Neural progenitor cell (in vitro differentiated cells): ENCODE measurements at places on chromosomes 13 and 19. TPM values are rescaled to one million over a fixed set of nuclear protein-coding genes. Genes with fewer than 3 reads are reported as not detected.
A peak's percentile ranks its signal among the peaks of the same experiment; 100 is the strongest.

UBE2L5 gene
- not detected in 2 replicates for total RNA-seq

- peaks cover 7% of the 10 kb centered on the region for H3K4me1 ChIP-seq
- no peak overlapping the region for H3K27ac ChIP-seq
- DNase-seq, result peak; percentile 69
- H3K27me3 ChIP-seq, result peaks cover 4% of the 10 kb centered on the region
- peak overlapping the region; percentile 39 for H3K4me3 ChIP-seq
- no peaks in the 10 kb centered on the region for H3K36me3 ChIP-seq
These were observed 108.7 kb downstream of the TEX29 start for GRCh38 chr13:111429064-111429558.

GRCh38 chr13:61142506-61142905 lies 273.1 kb downstream of the PCDH20 start:
- no peak for DNase-seq
- H3K27me3 ChIP-seq, result no peaks in the 10 kb centered on the region
- no peaks in the 10 kb centered on the region for H3K4me1 ChIP-seq
- H3K4me3 ChIP-seq, result no peak overlapping the region

IGSF23 gene
- not detected in 2 replicates for total RNA-seq

- H3K36me3 ChIP-seq, result no peaks in the 10 kb centered on the region
- DNase-seq, result no peak
- H3K27ac ChIP-seq, result no peak overlapping the region
- H3K4me3 ChIP-seq, result no peak overlapping the region
- H3K27me3 ChIP-seq, result no peaks in the 10 kb centered on the region
- H3K4me1 ChIP-seq, result no peaks in the 10 kb centered on the region
These were observed 151.2 kb downstream of the SLITRK1 start for GRCh38 chr13:83731113-83731512.

DNA sequence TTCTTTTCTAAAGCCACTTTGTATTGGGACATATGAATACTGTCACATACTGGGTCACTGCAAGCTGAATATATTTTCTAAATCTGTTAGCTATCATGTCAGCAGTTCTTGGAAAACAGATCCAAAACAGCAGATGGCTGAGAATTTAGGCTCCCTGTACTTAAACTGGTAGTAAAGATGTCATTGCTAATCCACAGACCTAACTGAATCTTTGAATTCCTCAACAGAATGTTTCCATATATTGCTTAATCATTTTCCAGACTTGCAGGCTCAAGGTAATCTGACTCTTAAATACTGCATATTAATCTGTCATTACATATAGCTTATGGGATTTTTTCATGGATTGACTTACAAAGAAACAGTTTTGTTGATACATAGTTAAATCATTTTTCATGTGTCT lies 639.0 kb upstream of the KLHL1 start:
- no peaks in the 10 kb centered on the region for H3K27me3 ChIP-seq
- DNase-seq, result no peak
- H3K4me3 ChIP-seq, result no peak overlapping the region
- no peak overlapping the region for H3K27ac ChIP-seq
- H3K36me3 ChIP-seq, result no peaks in the 10 kb centered on the region

DNA sequence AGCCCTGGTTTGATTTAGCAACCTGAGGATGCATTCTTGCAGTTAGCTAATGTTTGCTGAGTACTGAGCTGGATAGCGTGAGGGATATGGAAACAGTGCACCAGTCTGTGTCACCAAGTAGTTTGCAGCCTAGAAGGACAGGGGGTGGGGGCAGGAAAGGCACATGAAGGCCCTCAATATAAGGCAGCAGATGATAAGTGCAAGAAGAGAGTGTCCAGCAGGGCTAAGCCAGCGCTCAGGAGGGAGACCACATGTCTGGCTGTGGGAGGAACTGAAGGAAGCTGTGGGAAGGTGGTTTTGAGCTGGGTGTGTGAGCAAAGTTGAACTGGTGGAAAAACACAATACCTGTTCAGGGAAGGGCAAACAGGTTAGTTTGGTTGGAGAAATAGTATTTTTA lies 1.7 kb downstream of the CXCL17 start:
- no peak overlapping the region for H3K4me3 ChIP-seq
- no peaks in the 10 kb centered on the region for H3K27me3 ChIP-seq
- H3K27ac ChIP-seq, result no peak overlapping the region
- no peak for DNase-seq

ZNF30 gene
- 7.6 and 10.3 TPM in 2 replicates for total RNA-seq

DNA sequence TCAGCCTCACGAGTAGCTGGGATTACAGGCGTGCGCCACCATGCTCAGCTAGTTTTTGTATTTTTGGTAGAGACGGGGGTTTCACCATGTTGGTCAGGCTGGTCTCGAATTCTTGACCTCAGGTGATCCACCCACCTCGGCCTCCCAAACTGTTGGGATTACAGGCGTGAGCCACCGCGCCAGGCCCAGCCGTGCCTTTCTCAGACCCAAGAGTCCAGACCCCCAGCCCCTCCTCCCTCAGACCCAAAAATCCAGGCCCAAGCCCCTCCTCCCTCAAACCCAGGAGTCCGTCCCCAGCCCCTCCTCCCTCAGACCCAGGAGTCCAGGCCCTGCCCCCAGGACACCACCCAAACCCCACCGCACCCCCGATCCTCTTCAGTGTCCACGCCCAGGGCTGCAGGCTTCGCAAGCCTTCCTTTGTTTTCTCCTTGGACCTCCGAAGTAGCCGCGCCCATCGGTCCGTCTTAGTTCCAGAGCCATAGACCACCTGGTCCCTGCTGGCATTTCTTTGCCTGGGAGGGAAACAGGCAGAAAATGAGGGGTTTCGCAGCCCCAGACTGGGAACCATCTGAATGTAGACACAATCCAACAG lies 3.7 kb downstream of the TMC4 start:
- DNase-seq, result no peak
- peaks cover 16% of the 10 kb centered on the region for H3K27me3 ChIP-seq
- H3K27ac ChIP-seq, result no peak overlapping the region
- no peak overlapping the region for H3K4me3 ChIP-seq
